ENCODE measurements at places on chromosomes 1 and 21.

DNA sequence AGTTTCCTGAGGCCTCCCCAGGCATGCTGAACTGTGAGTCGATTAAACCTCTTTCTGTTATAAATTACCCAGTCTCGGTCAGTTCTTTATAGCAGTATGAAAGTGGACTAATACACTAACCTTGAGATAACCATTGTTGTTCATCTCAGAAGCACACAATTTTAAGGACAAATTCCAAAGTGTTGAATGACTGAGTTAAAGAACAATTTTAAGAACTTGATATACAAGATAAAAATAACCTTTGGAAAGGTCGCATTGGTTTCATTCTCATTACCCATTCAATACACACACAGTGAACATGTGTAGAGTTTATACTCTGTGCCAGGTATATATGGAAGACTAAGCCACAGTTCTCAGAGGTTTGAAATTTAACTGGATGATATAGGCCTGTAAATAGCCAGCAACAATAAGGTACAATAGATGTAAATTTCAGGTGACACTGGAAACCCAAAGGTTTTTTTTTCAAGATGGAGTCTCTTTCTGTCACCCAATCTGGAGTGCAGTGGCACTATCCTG is 19.1 kb upstream of the SRSF10 start:
- DNase-seq = no peak

GRCh38 chr1:74596717-74597116 is 76.9 kb downstream of the ERICH3 start:
- DNase-seq = no peak

- DNase-seq = no peak
These were observed 68.9 kb upstream of the TSPAN2 start for GRCh38 chr1:115158181-115158580.

DNA sequence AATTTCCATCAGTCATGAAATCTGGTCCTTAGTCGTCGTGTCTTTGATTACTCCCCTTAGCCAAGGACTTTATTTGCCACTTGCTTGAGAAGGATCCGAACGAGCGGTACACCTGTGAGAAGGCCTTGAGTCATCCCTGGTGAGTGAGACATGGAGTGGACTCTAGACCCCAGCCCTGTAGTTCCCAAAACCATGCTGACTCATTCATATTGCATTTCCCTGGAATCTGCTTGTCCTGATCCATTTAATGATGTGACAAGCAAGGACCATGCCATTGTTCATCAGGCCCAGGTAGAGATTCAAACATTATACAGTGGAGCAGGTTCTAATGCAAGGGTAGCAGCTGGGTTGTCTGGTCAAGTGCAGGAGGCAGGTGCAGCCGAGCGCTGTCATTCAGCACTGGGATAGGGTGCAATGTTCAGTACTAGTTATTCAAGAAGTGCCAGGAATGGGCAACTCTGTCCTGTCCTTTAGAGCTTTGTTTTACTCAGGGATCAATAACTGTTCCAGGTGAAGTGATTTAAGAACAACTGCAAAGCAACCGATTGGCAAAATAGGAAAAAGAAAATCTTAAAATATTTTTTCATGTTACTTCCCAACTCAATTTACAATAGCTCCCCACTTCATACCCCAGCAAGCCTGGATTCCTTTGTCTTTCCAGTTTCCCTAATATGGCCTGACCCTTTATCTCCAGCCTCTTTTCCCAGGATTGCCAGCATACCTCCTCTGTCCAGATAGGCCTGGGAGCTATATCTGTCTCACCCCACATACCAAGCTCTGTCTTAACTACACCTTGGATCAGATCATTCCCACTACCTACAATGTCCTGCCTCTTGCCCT is 26.5 kb downstream of the CAMK1G start:
- DNase-seq = no peak

DNA sequence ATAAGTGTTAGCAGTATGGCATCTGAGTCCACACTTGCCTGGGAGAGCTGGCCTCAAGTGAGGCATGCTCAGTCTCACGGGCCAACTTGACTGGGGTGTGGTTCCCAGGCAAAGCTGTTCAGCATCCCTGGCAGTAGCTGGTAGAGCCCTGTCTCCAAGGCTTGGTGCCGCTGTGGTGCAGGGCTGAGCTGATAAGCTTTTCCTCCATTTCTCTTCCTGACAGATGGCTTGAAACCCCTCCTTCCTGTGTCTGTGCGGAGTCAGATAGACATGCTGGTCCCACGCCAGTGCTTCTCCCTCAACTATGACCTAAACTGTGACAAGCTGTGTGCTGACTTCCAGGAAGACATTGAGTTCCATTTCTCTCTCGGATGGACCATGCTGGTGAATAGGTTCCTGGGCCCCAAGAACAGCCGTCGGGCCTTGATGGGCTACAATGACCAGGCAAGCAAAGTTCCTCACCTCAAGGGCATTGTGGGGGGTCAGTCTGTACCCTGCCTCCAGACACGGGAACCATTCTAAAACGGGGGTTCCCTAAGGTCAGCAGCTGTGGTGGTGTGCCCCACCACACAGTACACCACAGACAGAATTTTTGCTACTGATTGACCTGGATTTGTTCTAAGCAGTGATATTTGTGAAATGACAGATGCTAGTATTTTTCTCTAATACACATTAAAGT is 13.7 kb upstream of the MIIP start:
- no peak for DNase-seq

DNA sequence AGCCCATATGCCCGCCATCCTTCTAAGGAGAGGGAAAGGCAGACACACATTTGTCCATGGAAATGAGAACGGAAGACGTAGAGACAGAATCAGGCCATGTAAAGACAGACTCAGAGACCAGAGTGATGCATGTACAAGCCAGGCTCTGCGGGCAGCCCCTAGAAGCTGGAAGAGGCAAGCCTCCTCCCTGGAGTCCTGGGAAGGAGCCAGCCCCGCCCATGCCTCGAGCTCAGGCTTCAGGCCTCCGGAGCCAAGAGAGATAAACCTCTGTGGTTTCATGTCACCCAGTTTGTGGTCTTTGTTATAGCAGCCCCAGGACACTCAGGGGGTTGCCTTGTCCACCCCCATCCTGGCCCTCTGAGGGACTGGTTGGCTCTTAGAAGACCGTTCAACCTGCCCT is 11.6 kb downstream of the PDE9A start:
- DNase-seq = no peak

GRCh38 chr1:94979656-94980581 is 53.0 kb upstream of the CNN3 start:
- no peak for DNase-seq
